Activated CD4-positive, alpha-beta memory T cell treated with anti-CD3 and anti-CD28 coated beads, Interleukin-2, amount 10 ng/mL, durations not matched to agents 7 days and 5 days (primary cell): ENCODE measurements at places on chromosomes 2 and 18. TPM values are rescaled to one million over a fixed set of nuclear protein-coding genes. Genes with fewer than 3 reads are reported as not detected.
A peak's percentile ranks its signal among the peaks of the same experiment; 100 is the strongest.

The CYBRD1 gene
- total RNA-seq: 0.93 TPM

The EFHD1 gene
- total RNA-seq: 2.0 TPM

The STAT4 gene
- total RNA-seq: 124 TPM

The ZBTB7C gene
- 0.81 TPM for total RNA-seq

The FSIP2 gene
- not detected for total RNA-seq

The AMER3 gene
- not detected for total RNA-seq

- no peak overlapping the region for H3K27ac ChIP-seq
- DNase-seq: no peak
- no peak overlapping the region for H3K4me3 ChIP-seq
- H3K4me1 ChIP-seq: no peaks in the 10 kb centered on the region
Measured at GRCh38 chr2:29516767-29517166, 401.6 kb downstream of the CLIP4 start.

DNA sequence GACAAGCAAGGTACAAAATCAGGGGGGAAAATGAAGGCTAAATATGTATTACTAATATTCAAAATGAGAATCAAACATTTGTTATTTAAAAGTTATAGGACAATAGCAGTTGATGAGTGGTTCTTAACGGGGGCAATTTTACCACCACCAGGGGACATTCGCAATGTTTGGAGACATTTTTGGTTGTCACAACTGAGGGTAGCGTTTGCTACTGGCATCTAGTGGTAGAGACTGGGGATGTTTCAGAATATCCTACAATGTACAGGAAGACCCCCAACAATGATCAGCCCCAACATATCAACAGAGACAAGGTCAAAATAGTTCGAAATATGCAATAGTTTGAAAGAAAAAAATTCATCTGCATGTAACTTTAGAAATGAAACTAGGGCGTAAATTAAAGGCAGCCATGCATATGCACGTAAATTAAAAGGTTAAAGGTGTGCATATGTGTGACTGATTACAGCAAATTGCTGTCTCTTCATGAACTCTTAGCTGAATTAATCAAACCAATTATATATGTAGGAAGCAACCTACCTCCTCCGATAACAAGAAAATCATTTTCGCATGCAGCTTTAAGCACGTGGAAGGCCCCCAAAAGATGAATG lies 61.2 kb upstream of the CUL3 start:
- no peak for DNase-seq
- H3K36me3 ChIP-seq: no peaks in the 10 kb centered on the region
- H3K27ac ChIP-seq: no peak overlapping the region
- H3K4me3 ChIP-seq: no peak overlapping the region
- no peaks in the 10 kb centered on the region for H3K4me1 ChIP-seq

DNA sequence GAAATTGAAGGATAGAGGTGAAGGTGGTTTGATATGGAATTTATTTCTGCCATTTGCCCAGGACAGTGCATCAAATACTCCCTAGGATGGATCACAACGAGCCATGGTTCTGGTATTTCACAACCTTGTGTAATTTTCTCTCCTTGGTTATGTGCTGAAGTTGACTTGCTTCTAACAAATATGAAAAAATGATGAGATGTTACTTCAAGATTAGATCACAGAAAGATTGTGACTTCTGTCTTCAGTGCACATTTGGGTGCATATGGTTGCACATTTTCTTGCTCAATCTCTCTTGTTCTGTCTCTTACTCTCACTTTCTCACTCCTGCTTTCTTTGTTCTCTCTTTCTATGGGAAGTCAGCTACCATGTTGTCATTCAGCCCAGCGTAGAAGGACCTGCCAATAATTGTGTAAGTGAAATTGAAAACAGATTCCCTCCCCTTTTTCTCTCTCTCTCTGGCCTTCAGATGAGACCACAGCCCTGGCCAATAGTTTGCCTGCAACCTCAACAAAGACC lies 104.6 kb upstream of the RMDN2 start:
- H3K36me3 ChIP-seq: no peaks in the 10 kb centered on the region
- H3K27ac ChIP-seq: no peak overlapping the region
- DNase-seq: no peak

GRCh38 chr2:190763100-190763499 lies 114.2 kb downstream of the NAB1 start:
- no peak for DNase-seq
- H3K27me3 ChIP-seq: no peaks in the 10 kb centered on the region
- peaks cover 17% of the 10 kb centered on the region for H3K4me1 ChIP-seq

- no peak overlapping the region for H3K4me3 ChIP-seq
- H3K4me1 ChIP-seq: peaks cover 1% of the 10 kb centered on the region
- H3K27ac ChIP-seq: no peak overlapping the region
- no peak for DNase-seq
- no peaks in the 10 kb centered on the region for H3K27me3 ChIP-seq
- H3K36me3 ChIP-seq: no peaks in the 10 kb centered on the region
Measured at GRCh38 chr18:70329071-70329470, 40.2 kb downstream of the SOCS6 start.

GRCh38 chr2:155384555-155385123 lies 686.1 kb downstream of the KCNJ3 start:
- no peaks in the 10 kb centered on the region for H3K4me1 ChIP-seq
- no peak for DNase-seq
- no peak overlapping the region for H3K4me3 ChIP-seq
- no peak overlapping the region for H3K27ac ChIP-seq
- H3K36me3 ChIP-seq: no peaks in the 10 kb centered on the region
- H3K27me3 ChIP-seq: no peaks in the 10 kb centered on the region

DNA sequence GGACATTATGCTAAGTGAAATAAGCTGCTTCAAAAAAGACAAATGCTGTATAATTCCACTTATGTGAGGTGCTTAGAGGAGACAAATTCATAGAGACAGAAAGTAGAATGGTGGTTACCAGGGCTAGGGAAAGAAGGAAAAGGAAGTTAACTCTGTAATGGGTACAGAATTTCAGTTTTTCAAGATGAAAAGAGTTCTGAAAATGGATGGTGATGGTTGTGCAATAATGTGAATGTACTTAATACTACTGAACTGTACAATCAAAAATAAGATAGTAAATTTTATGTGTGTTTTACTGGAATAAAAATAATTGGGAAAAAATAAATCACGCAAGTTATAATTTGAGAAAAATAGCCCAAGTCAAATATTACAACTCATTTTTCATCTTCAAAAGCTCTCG lies 27.5 kb downstream of the ARHGAP25 start:
- H3K27ac ChIP-seq: peak overlapping the region; percentile 84
- no peaks in the 10 kb centered on the region for H3K27me3 ChIP-seq
- H3K36me3 ChIP-seq: peaks cover 51% of the 10 kb centered on the region
- peak overlapping the region; percentile 18 for H3K4me3 ChIP-seq
- H3K4me1 ChIP-seq: peaks cover 89% of the 10 kb centered on the region

DNA sequence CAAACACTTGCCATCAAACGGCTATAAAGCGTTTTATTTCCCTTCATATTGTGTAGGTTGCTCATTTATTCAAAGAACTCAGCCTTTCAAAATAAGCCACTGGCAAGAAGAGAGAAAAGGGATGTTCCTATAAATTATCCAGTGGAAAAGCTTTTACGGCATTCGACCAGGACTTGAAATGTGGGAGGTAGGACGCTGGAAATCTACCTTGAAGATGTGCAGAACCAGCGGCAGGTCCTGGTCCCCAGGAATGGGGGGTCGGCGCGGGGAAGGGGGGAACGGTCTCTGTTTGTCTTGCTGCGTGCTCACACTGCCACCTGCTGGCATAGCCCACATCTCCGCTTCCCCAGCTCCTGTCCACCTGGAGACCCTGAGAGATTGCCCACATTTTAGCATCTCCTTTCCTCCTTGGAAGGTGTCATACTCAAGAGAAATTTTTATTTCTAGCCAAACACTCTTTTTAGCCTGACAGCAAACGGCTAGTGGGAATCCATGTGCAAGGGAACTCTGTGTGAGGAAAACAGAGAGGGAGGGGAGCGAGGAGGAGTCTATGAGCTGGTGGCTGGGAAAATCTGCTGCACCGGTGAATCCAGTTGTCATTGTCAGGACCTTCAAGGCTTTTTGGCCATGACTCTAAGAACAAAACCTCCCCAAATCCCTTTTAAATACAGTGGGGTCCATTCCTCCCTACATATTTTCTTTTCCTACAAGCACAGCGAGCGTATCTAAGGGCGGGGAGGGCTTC lies 349.0 kb upstream of the PKDCC start:
- H3K4me3 ChIP-seq: no peak overlapping the region
- peaks cover 7% of the 10 kb centered on the region for H3K27me3 ChIP-seq
- H3K4me1 ChIP-seq: no peaks in the 10 kb centered on the region
- no peak for DNase-seq

DNA sequence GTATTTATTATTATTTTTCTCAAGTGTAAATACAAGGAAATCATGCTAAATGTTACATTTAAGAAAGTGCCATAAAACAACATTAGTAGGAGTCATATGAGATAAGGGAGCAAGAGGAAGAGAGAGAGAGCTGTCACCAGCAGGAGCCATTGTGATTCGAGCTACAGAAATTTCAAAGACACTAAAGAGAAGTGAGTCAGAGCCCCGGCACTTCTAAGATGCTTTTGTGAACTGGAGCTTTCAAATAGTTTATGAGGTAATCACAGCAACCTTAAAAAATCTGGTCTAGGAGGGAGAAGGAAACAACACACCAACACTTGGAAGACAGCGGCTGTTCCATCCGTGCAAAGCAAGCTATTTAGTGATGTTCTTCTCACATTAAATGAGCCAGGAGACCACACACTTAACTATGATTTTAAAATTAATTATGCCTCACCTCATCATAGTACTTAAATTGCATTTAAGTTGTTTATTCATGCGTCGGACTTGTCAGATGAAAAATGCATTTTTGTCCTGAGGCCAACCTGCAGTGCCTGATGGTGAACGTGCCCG lies 382.7 kb upstream of the SALL3 start:
- no peak for DNase-seq
- H3K4me3 ChIP-seq: no peak overlapping the region
- no peaks in the 10 kb centered on the region for H3K27me3 ChIP-seq
- no peaks in the 10 kb centered on the region for H3K4me1 ChIP-seq
- H3K27ac ChIP-seq: no peak overlapping the region

- no peaks in the 10 kb centered on the region for H3K27me3 ChIP-seq
- DNase-seq: no peak
- no peak overlapping the region for H3K27ac ChIP-seq
- no peaks in the 10 kb centered on the region for H3K36me3 ChIP-seq
- H3K4me1 ChIP-seq: no peaks in the 10 kb centered on the region
- no peak overlapping the region for H3K4me3 ChIP-seq
Measured at GRCh38 chr18:38635709-38636430, 1070.3 kb upstream of the CELF4 start.

GRCh38 chr2:33619028-33619427 lies 19.9 kb upstream of the FAM98A start:
- DNase-seq: no peak
- H3K27ac ChIP-seq: no peak overlapping the region
- no peak overlapping the region for H3K4me3 ChIP-seq
- H3K4me1 ChIP-seq: peaks cover 5% of the 10 kb centered on the region
- peaks cover 2% of the 10 kb centered on the region for H3K36me3 ChIP-seq

GRCh38 chr2:236932831-236933361 lies 152.8 kb upstream of the COPS8 start:
- no peak overlapping the region for H3K4me3 ChIP-seq
- peaks cover 13% of the 10 kb centered on the region for H3K27me3 ChIP-seq
- no peak overlapping the region for H3K27ac ChIP-seq

- no peak for DNase-seq
- peaks cover 16% of the 10 kb centered on the region for H3K36me3 ChIP-seq
- peaks cover 53% of the 10 kb centered on the region for H3K4me1 ChIP-seq
- no peak overlapping the region for H3K27ac ChIP-seq
- H3K27me3 ChIP-seq: no peaks in the 10 kb centered on the region
Measured at GRCh38 chr18:9865764-9866490, 19.8 kb upstream of the TXNDC2 start.
